ENCODE measurements at places on chromosomes 1 and 21. TPM values are rescaled to one million over a fixed set of nuclear protein-coding genes. Genes with fewer than 3 reads are reported as not detected.

DNA sequence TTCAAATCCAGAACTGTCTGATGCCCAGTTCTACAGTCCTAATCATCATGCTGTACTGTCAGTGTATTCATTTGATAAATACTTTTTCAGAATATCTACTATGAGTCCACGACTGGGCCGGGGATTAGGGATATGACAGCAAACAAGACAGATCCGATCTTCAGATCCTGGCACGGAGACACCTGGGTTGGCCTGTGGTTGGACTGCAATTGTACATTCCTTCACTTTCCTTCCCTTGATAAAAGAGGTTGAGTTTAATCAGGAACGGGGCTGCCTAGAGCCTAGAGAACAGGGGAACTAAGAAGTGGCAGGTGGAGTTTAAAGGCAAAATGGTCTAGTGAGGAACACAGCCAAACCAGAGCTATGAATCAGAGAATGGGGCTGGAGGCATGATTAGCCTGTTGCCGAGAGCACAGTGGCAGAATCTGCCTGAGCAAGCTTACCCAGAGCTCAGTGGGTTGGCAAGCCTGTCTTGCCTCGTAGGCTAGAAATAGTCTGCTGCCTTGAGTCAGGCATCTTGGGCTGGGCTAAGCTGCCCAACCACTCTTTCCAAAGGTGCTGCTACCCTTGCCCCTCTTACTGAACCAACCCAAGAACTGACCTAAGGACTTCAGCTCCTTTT is 38.1 kb upstream of the PTCH2 start:
- H3K4me1 ChIP-seq = no peaks in the 10 kb centered on the region
- H3K4me3 ChIP-seq = no peak overlapping the region
- H3K27ac ChIP-seq = no peak overlapping the region
- H3K36me3 ChIP-seq = peaks cover 29% of the 10 kb centered on the region
- DNase-seq = no peak

- no peaks in the 10 kb centered on the region for H3K27me3 ChIP-seq
- peaks cover 5% of the 10 kb centered on the region for H3K36me3 ChIP-seq
- no peaks in the 10 kb centered on the region for H3K4me1 ChIP-seq
- DNase-seq = no peak
- H3K4me3 ChIP-seq = no peak overlapping the region
These were observed 169.9 kb downstream of the HS2ST1 start for GRCh38 chr1:87084244-87084836.

DNA sequence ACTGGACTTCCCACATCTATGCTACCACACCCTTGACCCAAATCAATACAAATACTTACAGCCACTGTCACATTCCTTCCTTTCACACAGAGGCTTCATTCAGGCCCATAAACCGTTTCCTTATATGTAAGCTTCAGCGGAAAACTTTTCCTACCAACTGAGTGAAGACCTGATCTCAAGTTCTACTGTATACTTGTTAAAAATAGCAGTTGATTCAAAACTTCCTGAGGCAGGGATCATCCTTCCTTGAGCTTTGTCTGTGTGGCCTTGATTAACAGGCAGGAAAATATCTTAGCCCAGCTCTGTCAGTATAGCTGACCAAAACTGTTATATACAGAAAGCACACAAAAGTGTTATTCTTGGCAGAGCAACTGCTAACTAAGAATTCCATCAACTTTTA is 42.7 kb downstream of the DENND2C start:
- H3K36me3 ChIP-seq = no peaks in the 10 kb centered on the region
- no peaks in the 10 kb centered on the region for H3K4me1 ChIP-seq
- H3K4me3 ChIP-seq = no peak overlapping the region
- DNase-seq = no peak
- no peaks in the 10 kb centered on the region for H3K27me3 ChIP-seq

DNA sequence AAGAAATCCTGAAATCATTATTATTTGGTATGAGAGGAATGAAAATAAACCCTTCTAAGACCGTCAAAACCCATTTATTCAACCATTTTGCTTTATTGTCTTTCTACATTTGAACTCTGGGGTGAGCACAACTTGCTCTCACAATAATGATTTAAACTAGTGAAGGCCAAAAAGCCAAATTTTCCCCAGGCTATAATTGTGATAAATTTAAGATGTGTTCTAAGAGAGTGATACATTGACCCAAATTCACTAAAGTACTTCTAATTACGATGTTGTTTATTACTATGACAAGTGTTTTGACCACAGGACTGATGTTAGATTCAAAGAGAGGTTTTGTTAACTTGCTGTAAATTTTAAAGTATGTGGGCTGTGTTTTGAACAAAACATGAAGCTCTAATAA is 670.9 kb upstream of the NR5A2 start:
- no peaks in the 10 kb centered on the region for H3K4me1 ChIP-seq
- H3K27me3 ChIP-seq = no peaks in the 10 kb centered on the region
- no peak for DNase-seq
- H3K27ac ChIP-seq = no peak overlapping the region

The NECAP2 gene
- 138 TPM for total RNA-seq
